Ascending aorta (tissue), 2 donors: ENCODE measurements at places on chromosomes 4 and X.
A peak's percentile ranks its signal among the peaks of the same experiment; 100 is the strongest.

DNA sequence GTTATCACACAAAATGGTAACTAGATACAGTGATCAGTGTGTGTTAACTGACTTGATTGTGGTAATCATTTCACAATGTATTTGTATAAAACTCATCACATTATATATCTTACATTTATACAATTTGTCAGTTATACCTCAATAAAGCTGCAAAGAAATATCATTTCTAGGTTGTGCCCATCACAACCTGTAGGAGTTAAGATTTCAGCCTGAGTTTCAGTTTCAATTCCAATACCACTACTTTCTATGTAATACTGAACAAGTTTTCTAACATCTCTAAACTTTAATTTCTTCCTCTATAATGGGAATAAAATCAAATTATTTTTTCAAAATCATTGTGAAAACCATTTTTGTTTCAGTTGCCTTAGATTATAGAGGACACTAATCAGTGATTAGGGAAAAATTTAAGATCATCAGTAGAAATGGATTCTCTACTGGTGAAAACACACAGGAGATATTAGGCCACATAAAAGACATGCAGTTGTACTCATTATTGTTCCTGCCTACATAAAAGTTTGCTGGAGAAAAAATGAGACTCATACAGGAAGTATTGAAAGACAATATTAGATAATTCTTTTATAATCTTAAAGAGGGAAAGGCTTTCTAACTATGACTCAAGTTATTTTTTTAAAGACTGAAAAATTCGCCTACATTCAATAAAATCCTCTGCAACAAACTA is 18.4 kb upstream of the TBC1D1 start:
- no peak for DNase-seq

DNA sequence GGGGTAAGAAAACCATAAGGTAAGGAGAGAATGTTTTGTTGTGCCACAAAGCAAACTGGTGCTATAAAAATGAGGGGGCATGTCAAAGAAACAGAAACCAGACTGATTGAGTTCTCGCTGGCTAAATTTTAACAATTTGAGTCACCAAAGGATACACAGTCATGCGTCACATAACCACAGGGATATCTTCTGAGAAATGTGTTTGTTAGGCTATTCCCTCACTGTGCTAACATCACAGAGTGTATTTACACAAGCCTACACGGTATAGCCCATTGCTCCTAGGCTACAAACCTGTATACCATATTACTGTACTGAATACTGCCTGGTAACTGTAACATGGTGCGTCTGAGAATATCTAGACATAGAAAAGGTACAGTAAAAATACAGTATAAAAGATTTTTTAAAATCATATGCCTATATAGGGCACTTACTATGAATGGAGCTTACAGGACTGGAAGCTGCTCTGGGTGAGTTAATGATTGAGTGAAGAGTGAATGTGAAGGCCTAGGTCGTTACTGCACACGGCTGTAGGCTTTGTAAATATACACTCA is 50.1 kb downstream of the FBXW7 start:
- no peak for DNase-seq

DNA sequence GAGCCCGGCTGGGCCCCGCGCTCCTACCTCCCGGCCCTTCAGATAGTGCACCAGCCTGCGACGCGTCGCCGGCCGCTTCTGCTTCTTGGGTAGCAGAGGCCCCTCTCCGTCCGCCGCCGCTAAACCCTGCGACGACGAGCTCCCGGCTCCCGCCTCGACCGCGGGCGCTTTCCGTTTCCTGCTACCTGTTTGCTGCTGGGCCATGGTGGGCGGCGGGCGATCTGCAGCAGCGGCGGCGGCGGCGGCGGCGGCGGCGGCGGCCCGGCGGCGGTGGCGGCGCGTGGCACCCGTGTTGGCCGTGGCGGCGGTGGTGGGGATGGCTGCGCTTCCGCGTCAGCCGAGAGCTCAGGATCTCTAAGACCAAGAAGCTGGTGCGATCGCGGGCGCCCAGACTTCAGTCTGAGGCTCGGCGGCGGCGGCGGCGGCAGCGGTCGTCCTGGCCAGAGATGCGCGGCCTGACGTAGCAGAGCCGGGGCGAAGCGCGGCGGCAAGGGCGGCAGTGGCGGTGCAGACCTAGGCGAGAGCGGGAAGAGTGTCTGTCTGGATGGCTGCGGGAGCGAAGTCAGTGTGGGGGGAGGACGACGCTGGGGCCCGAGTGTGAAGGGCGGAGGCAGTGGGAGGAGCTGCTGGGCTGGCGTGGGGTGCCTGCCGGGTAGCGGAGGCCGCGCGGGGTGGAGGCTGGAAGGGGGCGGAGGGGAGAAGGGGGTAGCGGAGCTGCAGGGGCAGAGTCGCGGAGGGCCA is at the start of gene DCAF12L2:
Gene DCAF12L2, minus strand, starts transcription at position 569 of the 741 bp plus-strand sequence. Its CDS starts 365 bp downstream, at position 204.
- DNase-seq = no peak

DNA sequence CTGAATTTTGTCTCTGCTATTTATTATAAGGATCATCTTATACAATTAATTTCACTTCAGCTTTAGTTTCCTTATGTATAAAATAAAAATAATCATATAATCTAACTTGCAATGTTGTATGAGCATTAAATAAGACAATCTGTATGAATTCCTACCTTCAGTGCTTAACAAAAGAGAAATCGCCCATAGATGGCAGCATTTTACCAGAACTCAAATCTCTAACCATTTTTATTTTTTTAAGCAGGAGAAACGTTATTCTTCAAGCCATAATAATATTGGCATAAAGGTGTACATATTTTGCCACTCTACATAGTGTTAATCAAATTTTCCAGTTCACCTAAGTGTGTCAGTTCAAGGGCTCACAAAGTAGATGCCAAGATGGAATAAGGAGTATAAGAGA is 78.8 kb downstream of the TMEM47 start:
- no peak for DNase-seq

- no peak for DNase-seq
Measured at GRCh38 chr4:188428935-188429334, 289.7 kb downstream of the TRIML1 start.

GRCh38 chr4:38818441-38818976 is 13.9 kb upstream of the TLR1 start:
- DNase-seq = no peak

GRCh38 chr4:86032476-86033022 is 327.3 kb downstream of the MAPK10 start:
- no peak for DNase-seq

DNA sequence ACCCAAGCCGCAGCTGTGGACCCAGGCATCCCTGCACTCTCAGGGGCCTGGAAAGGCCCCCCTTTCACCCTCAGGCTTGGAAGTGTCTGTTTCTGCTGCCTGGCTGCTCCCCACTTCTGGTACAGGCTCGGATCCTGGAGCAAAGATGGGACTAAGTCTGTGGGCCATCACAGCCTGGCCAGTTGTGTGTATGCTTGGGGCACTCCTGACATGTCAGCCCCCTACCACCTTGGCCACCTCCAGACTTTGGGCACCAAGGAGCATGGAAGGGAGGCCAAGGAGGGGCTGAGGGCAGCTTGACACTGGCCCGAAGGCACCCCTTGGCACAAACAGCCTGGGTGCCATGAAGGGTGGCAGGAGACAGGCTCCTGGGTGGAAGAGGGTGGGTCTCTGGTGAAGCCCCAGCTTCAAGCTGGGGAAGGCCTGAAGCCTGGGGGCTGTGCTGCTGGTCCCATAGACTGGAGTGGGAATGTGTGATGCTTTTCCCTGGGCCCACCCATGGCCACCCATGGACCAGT is 799.4 kb upstream of the AGA start:
- no peak for DNase-seq

DNA sequence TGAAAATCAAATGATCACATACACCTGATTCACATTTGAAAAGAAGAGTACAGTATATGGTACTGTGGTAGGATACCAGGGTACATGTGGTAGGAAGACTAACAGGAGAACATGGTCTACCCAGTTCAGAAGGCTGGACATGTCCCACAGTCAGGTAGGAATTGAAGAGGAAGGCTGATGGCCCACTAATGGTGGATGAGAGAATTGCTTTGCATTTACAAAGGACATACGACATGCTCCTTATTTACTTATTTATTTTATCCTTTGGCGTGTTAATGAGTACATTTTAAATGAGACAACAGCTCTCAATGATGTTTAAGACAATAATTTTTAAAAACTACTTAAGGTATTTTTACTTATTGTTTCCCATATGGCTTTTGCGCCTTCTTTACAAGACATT is 106.7 kb upstream of the BMP2K start:
- DNase-seq = no peak

GRCh38 chrX:19237901-19238300 is 105.8 kb upstream of the PDHA1 start:
- DNase-seq = no peak

DNA sequence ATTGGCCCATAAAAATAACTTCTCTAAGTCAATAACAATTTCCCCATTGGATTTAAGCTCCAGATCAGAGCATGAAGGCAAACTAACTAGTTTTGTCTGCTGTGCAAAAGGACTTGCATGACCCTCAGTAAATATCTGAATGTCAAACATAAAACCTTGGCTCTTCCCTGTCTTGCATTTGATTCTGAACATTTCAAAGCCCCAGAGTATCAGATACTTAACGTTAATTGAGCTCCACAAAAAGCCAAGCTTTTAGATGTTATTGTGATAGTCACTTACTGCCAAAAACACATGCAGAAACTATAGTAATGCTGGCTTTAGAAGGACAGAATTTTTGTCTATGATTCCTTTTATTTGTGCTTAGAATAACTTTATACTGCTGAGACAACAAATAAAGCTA is 664.2 kb downstream of the ADGRL3 start:
- DNase-seq = no peak

GRCh38 chr4:112361181-112361791 is 64.1 kb downstream of the ALPK1 start:
- no peak for DNase-seq

GRCh38 chr4:146763560-146763959 is 124.9 kb downstream of the POU4F2 start:
- DNase-seq = no peak

DNA sequence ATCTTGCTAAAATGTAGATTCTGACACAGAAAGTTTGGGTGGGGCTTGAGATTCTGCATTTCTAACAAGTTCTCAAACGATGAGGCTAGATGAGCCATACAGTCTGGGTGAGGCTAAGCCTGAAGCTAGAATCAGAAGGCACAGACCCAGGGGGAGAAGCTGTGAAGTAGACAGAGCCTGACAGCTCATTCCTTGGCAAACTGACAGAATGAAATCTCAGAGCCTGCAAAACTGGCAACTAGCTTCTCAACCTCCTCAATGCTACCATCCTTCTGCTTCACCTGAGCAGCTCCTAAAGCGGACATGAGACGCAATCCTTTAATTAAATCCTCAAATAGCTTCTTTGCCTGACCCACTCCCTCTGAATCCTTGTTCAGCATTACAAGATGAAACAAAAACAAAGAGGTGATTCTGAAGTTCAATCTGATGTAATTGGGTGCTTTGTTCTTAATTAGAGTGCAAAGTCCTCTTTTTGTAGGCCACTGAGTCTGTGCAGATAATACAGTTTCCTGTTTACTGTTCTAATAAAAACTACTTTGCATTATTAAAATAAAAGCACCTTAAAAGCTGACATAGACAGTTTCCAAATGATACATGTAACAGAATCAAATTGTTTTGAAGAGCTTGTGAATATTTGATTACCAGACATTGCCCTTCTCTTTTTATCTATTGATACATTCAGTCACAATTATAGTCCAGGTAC is 71.0 kb upstream of the BMP2K start:
- DNase-seq = no peak

- DNase-seq = peak; percentile 84
Measured at GRCh38 chrX:155070975-155071693, at the start of the genes BRCC3, CMC4 and MTCP1. Gene BRCC3 (plus strand): TSS chrX:155071508. CDS start chrX:155071528, 20 bp downstream. Gene CMC4 (minus strand): TSS chrX:155071136. CDS start chrX:155064023, 7,113 bp downstream. Gene MTCP1 (minus strand): TSS chrX:155071136. CDS start chrX:155066010, 5,126 bp downstream.

DNA sequence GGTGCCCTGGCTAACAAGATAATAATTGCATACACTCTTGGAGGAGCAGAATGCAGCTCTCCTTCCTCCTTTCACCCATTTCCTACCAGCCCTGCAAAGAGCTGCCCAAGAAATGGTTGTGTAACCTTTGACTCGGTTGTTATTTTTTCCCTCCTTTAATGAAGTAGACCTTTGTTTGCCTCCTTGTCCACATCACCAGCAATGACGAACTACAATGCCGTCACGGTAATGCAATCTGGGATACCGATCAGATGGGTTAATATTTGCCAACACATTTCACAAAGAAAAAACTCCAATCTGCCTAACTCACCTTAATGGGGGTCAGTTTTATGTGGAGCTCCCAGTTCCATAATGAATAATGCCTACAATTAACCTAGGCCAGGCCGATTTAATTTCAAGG is 32.0 kb downstream of the GPRIN3 start:
- no peak for DNase-seq

DNA sequence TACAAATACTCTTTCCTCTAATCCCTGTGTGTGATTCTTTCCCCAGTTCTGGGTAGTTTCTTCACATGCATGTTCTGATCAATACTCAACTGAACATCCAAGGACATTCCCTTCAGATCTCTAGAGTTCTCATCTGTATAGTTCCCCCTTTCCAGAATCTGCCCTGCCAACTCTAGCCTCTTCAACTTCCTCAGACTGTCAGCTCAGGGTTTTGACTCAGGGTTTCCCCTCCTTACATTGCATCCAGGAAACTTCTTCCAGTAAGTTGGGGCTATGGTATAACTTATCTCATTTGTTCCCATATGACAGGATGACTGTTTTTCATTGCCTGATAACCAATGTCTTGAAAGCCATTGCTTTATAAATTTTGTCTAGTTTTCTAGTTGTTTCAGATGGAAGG is 14.2 kb upstream of the ANKRD17 start:
- DNase-seq = no peak

GRCh38 chrX:152619897-152620296 is 17.8 kb upstream of the GABRQ start:
- no peak for DNase-seq

DNA sequence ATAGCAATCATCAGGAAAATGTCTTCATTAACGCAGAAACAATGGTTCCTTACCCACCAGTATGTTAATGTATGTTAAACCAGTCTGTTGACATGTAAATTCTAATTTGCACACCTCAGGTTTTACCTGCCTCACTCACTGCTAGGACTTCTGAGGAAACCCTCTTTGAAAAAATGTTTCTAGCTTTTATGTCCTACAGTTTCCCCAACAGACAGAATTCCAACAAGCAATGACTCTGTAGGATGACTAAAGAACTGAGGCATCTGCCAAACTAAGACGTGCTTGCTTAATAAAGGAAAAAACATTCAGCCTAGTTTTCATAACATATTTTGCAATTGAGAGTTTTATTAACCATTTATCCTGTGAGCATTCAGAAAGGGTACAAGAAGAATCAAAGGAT is 20.6 kb upstream of the SOX3 start:
- no peak for DNase-seq

DNA sequence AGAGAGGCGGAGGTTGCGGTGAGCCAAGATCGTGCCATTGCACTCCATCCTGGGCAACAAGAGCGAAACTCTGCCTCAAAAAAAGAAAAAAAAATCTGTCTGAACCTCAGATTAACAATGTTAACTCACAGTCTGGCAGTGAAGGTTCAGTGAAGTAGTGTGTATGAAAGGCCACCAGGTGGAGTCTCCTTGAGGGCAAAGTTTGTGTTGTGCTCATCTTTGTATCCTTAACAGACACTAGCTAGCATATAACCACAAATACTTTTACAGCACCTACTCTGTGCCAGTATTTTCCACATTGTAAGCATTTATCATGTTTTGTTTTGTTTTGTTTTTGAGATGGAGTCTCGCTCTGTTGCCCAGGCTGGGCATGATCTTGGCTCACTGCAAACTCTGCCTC is 46.0 kb upstream of the MGST2 start:
- DNase-seq = no peak

- no peak for DNase-seq
Measured at GRCh38 chr4:30943356-30943755, 223.2 kb downstream of the PCDH7 start.
